ENCODE measurements at places on chromosomes 7 and 10.

GRCh38 chr7:36058020-36058592 lies 94.9 kb upstream of the EEPD1 start:
- no peak for DNase-seq

GRCh38 chr10:67959839-67960476 lies 75.5 kb downstream of the SIRT1 start:
- no peak for DNase-seq

GRCh38 chr7:37441386-37441760 lies 7.3 kb downstream of the ELMO1 start:
- no peak for DNase-seq

- no peak for DNase-seq
Measured at GRCh38 chr10:29329420-29329819, 40.5 kb downstream of the LYZL1 start.

DNA sequence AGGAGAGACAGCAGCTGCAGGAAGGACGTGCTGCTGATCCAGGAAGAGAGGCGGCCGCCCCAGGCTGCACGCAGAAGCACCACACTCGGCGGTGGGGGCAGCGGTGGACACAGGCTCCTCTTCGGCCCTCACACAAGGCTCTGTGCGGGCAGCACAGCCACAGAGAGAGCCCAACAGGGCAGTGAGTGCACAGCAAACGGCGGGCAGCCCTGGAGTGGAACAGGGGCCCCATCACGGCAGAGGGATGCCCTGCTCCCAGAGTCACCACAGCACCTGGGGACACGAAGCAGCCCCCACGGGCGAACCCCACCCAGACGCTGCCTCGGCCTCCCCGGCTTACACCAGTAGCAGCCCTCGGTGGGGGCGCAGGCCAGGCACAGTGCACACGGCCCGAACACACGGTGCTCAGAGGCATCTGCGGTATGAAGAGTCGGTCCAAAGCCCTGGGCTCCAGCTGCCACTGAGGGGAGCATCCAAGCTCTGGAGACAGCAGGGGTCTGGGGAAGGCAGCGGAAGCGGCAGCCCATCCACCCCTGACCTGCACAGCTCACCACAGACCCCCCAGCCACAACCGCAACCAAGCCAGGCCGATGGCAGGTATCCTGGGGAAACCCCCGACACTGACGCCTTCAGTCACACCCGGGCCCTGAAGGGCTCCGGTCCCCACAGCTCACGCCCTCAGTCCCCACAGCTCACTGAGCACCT lies 16.8 kb downstream of the NUDT1 start:
- DNase-seq = no peak

DNA sequence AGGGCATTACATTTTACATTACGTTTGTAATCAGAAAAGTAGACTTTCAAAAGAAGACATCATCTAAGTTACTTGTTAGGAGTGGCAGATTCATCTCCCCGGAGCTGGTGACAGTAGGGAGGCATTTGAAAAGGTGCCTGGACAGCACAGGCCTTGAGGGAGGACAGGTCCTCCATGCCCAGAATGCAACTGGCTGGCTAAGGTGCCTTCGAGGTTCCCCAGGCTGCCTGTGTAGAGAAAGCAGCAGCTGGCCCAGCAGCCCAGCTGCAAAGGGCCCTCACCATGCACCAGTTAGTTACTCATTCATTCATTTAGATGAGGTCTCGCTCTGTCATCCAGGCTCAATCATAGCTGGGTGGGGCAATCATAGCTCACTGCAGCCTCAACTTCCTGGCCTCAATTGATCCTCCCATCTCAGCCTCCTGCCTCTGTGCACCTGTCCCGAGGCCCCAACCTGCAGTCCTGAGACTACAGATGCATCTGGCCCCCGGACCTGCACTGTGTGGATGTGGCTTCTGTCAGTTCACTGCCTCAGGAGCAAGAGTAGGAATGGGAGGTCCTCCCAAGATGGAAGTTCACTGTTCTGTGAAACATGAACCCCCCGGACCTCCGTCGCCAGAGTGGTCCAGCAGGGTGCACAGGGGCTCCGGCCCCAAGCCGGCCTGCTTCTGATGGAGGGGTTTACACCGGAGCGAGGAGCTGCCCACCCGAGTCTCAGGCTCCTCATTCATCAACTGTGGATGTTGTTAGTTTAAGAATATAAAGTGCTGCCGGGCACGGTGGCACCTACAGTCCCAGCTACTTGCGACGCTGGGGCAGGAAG lies 36.6 kb downstream of the PRKAG2 start:
- DNase-seq = no peak

GRCh38 chr7:49780953-49781352 lies 7.5 kb downstream of the VWC2 start:
- DNase-seq = no peak
